ENCODE measurements at places on chromosomes 7 and 10.

GRCh38 chr10:1206601-1207000 lies 150.4 kb downstream of the WDR37 start:
- DNase-seq: no peak

DNA sequence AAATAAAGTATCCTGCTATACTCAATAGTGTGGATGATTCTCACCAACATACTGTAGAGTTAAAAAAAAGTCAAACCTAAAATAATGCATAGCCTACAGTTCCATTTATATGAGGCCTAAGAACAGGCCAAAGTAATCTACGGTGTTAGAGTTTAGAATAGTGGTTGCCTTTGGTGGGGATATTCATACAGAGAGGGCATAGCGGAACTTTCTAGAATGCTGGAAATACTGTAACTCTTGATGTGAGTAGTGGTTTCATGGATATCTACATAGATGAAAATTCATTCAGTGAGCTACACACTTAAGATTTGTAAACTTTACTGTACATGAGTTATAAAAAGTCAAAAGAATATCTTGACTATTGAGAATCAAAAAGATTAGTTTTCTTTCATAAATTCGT lies 349.9 kb upstream of the NFE2L3 start:
- no peak for DNase-seq

DNA sequence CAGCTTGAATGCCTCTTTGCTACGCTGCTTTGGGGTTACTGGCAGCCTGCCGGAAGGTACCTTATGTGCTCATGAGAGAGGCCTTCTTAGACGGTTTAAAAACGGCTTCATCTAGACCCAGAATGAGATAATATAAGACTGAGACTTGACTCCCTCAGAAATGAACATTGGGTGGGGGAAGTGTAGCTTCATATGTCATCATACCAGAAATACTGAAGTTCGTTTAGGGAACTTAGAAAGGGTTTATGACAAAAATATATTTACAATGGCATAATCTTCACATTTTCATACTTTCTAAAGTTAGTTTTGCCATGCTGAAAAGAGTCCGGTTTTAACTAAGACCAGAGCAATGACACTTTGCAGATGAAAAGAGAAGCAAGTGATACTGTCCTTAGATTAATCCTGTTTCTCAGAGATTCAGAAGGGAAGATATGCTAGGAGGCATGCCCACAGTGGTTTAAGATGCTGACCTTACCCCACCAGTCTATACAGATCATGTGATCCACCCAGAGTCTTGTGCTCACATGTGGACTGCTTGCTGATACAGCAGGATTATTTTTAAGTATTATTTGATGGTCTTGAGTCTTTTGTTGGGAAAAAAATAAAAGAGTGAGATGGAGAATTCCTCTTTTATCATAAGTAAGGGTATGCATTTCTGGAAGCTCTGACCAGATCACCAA lies 40.8 kb upstream of the HGF start:
- no peak for DNase-seq

DNA sequence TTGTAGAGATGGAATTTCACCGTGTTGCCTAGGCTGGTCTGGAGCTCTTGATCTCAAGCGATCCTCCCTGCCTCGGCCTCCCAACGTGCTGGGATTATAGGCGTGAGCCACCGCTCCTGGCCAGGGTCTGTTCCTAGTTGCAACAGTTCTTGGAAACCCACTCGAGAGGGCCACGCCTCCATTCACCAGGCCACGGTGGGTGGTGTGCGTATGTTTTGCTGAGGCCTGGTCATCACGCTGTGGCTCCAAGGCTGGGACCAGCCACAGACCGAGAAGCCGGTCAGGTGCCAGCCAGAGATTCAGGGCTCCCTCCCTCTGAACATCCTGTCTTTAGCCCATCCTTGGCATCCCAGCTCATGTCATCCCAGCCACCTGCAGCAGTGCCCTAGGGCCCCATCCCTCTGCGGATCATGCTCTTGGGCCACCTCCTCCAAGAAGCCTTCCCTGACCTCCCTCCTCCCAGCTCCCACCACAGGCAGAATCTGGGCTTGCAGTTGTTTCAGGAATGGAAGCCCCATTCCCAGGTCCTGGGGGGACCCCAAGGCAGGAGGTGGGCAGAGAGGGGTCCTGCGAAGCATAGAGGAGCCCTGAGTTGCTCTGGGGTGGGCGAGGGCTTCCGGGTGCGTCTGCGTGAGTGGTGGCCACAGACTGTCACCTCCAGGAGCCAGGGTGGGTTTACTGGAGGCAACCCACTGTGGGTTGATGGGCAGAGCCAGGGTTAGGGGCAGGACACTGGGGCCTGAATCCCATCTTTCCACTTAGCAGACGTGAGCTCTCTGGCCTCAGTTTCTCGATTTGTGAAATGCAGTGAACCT lies 5.2 kb downstream of the LAT2 start:
- DNase-seq: no peak

GRCh38 chr7:574661-575395 lies 55.2 kb upstream of the PDGFA start:
- DNase-seq: no peak

DNA sequence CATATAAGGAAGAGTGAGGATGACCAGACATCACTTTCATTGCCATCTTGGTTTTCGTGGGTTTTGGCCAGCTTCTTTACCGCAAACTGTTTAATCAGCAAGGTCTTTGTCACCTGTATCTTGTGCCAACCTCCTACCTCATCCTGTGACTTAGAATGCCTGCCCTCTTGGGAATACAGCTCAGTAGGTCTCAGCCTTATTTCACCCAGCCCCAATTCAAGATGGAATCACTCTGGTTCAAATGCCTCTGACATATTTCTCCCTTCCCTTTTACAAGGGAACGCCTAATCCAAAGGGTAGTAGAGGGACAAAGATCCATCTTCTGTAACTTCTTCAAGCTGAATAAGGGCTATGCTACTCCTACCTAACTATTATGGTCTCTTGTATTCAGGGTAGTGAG lies 4.7 kb upstream of the ERCC6 start:
- no peak for DNase-seq

DNA sequence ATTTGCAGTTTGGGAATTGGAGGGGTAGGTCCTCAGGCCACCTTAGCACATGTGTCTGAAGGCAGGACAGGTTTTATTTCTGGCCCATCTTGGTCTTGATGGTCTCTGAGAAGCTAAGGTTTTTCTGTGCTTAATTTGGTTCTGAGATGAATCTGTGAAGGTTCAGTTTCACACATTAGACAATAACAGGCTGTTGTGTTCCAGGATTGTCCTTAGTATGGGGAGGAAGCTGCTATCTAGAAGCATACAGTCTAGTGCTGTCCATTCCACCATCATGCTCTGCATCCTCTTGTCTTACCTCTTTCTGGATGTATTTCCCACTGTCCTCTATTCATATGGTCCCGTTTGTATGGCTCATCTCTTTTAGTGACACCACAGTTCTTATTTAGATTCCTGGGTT lies 7.1 kb downstream of the UBE2D1 start:
- no peak for DNase-seq

DNA sequence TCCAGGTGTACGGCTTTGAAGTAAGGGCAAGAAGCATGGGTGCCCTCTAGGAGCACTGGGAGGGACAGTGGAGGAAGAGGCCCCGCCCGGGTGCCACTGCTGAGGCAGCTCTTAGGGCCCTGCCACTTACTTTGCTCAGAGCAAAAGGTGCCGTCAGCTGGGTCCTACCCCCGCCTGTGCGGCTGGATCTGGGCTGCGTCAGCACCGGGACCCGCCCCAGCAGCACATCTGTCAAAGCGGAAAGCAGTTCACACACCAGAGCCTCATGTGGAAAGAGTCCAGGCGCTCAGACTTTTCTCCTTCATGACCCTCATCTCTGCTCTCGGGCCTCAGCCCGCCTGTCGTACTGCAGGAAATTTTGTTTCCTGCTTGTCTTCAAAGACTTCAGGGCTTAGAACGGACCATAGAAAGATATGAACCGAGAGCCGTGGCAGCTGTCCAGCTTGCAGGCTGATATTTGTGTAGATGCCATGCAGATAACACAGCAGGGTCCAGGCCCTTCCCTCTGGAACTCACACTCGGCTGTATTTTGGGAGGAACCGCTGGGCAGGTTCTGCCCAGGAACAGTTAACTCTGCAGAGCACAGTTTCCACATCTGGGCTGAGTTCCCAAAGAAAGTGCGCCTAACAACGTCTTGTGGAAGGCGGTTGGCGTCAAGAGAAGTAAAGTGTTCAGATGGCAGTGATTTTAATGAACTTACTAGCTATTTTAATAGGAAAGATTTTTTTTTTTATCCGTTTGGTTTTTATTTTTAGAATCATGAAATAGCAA lies 44.3 kb upstream of the PRKAR1B start:
- peak; percentile 69 for DNase-seq

- peak; percentile 77 for DNase-seq
Observed at GRCh38 chr10:97024168-97025073, 161.3 kb downstream of the SLIT1 start.

- DNase-seq: no peak
Observed at GRCh38 chr10:100033766-100034418, 24.1 kb upstream of the DNMBP start.

GRCh38 chr10:23351926-23352519 lies 7.4 kb upstream of the C10orf67 start:
- DNase-seq: peak; percentile 30

DNA sequence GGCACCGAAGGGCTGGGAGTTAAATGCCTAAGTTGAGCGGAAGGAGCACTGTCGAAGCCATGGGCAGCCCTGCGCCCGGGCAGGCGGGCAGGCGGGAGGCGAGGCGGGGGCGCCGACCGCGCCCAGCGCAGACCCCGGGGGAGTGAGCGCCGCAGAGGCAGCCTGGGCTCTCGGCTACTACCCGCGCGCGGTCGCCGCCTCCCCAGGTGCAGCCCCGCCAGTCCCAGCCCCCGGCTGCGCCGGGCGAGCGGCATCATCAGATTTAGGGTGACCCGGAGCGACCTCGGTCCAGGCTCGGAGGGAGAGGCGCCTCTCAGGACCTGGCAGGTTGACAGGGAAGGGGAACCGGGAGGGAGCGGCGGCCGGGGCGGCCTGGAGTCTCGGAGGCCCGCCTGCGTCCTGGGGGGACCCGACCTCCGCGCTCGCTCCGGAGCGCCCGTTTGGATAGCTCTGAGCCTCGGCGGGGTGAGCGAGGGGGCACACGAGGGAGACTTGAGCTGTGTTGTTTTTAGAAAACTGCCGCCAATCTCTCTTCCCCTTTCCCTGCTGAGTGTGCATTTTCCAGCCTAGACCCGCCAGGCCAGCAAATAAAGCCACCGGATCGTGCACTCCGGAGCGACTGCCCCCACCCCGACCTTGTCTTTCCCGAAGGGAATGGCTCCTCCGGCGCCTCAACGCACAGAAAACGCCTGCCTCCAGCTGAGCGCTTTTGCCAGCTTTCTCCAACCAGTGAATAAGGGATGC lies 2.3 kb upstream of the NRP1 start:
- DNase-seq: peak; percentile 69

DNA sequence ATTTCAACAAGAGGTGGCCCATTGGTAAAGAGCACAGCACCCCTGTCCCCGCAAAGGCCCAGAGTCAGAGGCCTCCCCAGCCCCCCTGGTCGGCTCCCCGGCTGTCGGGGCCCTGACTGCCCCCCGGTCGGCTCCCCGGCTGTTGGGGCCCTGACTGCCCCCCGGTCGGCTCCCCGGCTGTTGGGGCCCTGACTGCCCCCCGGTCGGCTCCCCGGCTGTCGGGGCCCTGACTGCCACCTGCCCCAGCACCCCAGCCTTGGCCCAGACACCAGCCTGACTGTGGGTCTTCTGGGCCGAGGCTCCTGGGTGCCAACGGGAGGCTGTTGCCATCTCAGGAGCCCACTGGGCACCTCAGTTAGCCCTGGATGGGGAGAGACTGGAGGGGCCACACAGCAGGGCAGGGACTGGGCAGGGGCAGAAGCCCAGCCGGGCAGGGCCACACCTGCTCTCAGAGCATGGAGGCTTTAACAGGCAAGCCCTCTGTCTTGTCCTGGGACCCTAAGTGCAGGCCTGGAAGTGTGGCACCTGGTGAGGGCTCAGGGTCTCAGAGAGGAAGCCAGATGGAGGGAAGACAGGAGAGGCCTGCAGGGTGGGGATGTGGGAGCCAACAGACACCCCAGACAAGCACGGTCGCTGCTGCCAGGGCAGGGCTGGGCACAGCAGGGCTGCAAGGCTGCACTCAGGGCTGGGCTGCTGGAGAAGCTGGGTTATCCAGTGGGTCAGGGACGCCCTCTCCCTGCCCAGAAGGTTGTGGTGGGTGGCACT lies 56.5 kb downstream of the JAKMIP3 start:
- no peak for DNase-seq

- DNase-seq: no peak
Observed at GRCh38 chr10:51124852-51125251, 50.6 kb downstream of the PRKG1 start.

- DNase-seq: peak; percentile 54
Observed at GRCh38 chr10:119161680-119162451, 3.6 kb downstream of the SFXN4 start.

DNA sequence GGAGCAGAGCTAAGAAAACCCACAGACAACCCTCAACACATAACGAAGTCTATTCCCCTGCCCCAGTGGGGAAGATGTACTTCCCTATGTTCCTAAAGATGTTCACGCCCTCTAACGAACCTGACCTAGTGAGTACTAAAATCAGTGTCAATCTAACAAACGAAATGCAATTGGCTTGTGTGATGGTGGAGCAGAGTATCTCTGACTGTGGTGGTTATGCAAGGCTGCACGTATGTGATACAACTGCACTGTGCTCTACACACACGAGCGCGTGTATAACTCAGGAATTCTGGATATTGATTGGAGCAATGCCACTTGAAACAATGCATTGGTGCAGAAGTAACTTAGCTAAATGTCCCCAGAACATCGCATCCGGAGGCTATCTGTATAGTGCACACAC lies 1.3 kb downstream of the ANKRD16 start:
- peak; percentile 13 for DNase-seq

DNA sequence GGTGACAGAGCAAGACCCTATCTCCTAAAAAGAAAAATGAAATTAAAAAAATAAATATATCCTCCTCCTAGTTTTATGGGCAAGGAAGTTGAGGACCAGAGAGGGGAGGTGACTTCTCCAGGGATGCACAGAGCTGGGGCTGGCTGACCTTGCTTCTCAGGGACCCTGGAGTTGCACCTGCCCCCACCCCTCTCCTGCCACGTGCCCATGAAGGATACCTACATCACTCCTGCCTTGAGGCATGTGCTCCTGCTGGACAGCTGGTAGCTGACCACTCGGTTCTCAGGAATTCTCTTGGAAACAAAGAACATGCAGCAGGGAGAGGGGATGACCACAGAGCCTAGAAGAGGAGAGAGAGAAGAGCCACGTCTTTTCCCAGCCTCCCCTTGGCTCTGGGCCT lies 522 bp downstream of the CCL24 start:
- no peak for DNase-seq

Data from astrocyte of the spinal cord (primary cell).